Activated T-helper 2 cell treated with anti-CD3 and anti-CD28 coated beads, Interferon-gamma antibody, Interleukin-2, Interleukin-4, amounts not matched to agents 10 μg/mL and 5 μg/mL and 100 μg/mL, durations not matched to agents 14 hours and 24 hours and 36 hours (primary cell): ENCODE measurements at places on chromosomes 16 and 17. TPM values are rescaled to one million over a fixed set of nuclear protein-coding genes. Genes with fewer than 3 reads are reported as not detected.

PIPOX gene
- total RNA-seq = 2.0 and 2.8 TPM in 2 replicates

CCDC78 gene
- 7.3 and 8.3 TPM in 2 replicates for total RNA-seq

HBA2 gene
- 0.32 TPM in 1 of 2 replicates, not detected in the other for total RNA-seq

STUB1 gene
- total RNA-seq = 84.1 and 91.2 TPM in 2 replicates

GNG13 gene
- total RNA-seq = not detected in 2 replicates

C17orf107 gene
- total RNA-seq = 0.76 and 1.3 TPM in 2 replicates

ODAD4 gene
- 0.50 and 0.85 TPM in 2 replicates for total RNA-seq

MYL4 gene
- not detected in 2 replicates for total RNA-seq

WNT3 gene
- 0.07 TPM in 1 of 2 replicates, not detected in the other for total RNA-seq

KRTAP1-5 gene
- not detected in 2 replicates for total RNA-seq

MT4 gene
- total RNA-seq = not detected in 2 replicates

SLC25A11 gene
- total RNA-seq = 91.4 and 103 TPM in 2 replicates

KRT20 gene
- total RNA-seq = not detected in 2 replicates

CTDNEP1 gene
- total RNA-seq = 170 and 181 TPM in 2 replicates

CORO6 gene
- total RNA-seq = 3.1 and 3.8 TPM in 2 replicates

SOCS3 gene
- total RNA-seq = 93.5 and 99.8 TPM in 2 replicates

SLC25A19 gene
- 97.4 and 101 TPM in 2 replicates for total RNA-seq

AOC2 gene
- 3.2 TPM in 2 replicates for total RNA-seq
